ENCODE measurements at places on chromosomes 2 and 18.

- DNase-seq, result peak; percentile 22
Measured at GRCh38 chr2:7813541-7814292, 868.1 kb upstream of the ID2 start.

GRCh38 chr2:44965684-44966083 is 24.2 kb downstream of the SIX3 start:
- DNase-seq, result no peak

DNA sequence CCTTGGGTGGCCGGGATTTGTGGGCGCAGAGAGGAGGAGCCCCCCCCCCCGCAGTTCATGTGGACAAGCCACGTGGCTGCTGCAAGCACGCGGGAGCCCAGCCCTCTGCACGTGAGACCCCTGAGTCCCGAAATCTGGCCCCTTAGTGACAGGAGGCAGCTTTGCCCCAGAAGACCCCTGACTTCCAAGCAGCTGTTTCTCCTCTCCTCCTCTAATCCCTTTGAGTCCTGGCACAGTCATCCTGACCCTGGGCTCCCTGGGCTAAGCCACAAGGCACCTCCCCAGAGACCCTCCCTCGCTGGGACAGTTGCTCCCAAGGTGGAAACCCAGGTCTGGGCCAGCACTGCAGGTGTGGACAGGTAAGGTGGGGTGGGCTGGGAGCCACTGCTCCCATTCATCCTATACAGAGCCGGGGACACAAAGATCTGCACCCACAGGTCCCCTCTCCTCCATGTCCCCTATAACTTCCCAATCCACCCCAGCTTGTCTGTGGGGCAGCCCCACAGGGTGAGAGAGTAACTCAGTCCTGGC is 923 bp downstream of the TEKT4 start:
- no peak for DNase-seq

DNA sequence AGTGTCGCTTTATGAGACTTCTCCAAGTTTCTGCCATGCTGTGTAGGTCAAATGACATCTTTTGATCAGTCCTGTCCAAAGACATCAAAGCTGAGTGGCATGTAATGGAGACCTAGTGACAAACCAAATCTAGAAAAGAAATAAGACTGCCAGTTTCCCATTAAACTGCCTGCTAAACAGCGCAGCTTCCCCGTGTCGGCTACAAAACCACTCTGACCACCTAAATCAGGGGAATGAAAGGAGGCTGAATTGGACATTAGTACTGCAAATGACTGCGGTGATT is 57.7 kb downstream of the TSHZ1 start:
- DNase-seq, result no peak

DNA sequence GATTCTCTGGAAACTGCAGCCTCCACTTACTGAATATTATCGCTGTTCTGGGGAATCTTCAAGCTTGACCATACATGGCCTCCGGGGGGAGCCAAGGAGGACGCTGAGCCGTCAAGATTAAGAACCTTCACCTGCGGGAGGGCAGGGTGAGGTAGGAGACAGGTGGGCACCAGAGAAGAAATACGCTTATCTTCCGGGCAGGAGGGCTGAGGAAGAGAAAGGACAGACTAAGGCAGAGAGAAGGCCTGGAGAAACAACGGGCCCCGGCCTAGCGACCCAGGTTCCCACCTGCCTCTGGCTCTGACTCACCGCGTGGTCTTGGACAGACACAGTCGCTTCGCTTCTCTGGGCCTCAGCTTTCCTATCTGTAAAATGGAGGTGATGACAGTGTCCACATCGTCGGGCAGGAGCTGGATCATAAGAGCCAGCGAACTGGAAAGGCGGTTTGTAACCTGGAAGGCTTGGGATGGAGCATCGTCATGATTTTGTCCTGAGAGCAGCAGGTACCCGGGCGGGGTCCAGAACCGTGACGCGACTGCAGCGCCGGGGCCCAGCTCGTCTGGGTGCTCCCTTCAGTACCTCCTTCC is 659 bp downstream of the ZNF142 start:
- peak; percentile 35 for DNase-seq

DNA sequence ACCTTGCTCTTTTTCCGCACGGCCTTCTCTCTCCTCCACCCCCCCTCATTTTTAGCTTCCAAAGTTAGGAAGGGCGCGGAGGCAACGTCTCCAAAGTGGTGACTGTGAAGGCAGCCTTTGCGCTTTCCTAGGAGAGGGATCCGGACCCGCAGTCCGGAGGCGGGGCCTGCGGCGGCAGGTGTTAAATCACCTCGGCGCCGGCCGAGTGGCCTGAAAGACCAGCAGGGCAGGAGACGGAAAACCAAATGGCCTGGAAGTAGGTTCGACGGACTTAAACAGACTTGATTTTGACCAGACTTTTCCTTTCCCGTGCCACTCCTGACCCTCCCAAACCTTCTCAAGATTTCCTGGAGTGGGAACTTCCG is 615 bp downstream of the GORASP2 start:
- peak; percentile 16 for DNase-seq

- no peak for DNase-seq
Measured at GRCh38 chr2:20153131-20153851, 71.6 kb downstream of the SDC1 start.

DNA sequence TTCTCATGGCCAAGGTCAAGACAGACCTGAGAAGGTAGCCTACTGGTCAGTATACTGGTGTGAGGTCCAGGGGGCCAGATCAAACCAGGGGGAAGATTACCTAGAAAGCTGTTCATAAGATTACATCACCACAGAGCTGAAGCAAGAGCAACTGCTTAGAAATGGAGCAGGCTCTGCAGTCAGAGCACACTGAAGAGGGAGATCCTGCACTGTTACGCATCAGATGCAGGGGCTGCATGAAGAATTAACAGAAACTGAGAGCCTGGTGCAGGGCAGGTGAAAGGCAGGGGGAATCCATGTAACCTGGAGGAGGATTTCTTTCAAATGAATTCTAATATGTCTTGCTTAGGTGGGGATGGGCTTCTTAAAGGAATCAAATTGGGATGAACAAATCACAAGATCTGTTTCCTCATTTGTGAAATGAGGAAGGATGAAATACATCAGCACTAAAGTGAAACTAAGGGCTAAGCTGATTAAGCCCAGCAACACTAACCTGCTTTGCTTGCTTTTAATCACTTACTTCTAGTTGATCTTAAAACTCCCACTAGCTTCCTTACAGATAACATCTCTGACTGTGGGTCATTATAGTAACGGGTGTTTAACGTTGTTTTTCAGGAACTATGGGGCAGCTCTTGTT is 74.3 kb upstream of the ADAM23 start:
- no peak for DNase-seq

DNA sequence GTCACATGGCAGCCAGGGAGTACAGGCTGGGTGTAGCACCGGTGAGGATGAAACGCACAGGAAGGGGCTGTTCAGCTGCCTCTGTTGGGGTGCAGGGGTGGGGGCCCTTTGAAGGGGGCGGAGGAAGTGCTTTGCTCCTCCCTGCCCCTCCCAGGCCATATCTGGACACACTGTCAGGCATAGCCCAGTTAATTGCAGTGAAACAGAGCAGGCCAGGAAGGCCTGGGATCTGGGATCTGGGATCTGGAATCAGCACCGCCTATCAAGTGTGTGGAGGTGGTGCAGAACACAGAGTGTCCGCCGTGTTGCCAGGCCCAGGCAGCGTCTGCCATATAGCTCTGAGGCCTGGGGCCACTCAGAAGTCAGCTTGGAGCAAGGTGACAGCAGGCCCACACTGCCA is 119.3 kb upstream of the MSH2 start:
- no peak for DNase-seq

DNA sequence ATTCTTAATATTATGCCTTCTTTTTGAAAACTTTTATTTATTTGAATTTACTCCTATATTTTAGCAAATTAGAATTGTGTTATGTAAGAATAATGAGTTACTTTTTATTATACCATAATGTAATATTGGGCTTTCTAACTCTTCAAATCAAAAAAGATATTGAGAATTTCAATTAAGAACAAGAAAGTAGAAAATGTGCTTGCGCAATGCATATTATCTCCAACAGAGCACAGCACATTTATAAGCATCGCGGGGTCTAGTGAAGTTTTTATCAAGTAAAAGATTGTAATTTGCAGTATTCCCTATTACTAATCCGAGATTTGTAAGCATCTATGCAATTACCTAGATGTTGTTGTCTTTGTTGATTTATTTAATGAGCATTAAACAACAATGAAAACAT is 829.1 kb upstream of the CNTNAP5 start:
- no peak for DNase-seq

DNA sequence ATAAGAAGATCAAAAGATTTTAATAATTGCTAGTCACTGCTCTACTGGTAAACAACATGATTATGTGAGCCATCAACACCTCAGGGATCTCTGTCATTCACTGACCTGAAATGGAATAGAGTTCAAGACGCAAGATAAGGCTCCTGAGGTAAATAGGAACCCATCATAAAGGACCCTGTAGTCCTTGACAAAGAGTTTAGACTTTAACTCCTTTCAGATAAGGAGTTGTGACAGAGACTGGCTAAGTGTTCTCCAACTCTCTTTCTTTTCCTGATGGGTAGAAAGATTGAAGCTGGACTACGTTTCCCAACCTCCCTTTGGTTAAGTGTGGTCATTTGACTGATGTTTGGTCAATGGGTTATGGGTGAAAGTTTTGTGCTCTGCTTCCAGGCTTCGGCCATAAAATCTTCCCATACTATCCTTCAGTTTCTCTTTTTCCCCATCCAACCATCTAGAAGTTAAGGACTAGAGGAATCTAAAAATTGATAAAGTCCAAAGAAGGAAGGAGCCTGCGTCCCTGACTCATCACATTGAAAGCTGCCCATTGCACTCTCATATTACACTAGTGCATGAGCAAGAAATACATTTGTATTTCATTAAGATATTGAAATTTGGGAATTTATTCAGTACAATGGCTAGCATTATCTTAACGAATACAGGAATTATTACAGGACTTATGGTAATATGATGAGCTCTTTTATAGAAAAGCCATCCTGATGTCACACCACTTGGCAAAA is 293.7 kb upstream of the ACVR2A start:
- no peak for DNase-seq

GRCh38 chr18:33761363-33761762 is 183.3 kb downstream of the ASXL3 start:
- DNase-seq, result peak; percentile 39

GRCh38 chr2:148926291-148926961 is 51.4 kb downstream of the KIF5C start:
- DNase-seq, result no peak

- no peak for DNase-seq
Measured at GRCh38 chr2:5409898-5410381, 282.2 kb upstream of the SOX11 start.

DNA sequence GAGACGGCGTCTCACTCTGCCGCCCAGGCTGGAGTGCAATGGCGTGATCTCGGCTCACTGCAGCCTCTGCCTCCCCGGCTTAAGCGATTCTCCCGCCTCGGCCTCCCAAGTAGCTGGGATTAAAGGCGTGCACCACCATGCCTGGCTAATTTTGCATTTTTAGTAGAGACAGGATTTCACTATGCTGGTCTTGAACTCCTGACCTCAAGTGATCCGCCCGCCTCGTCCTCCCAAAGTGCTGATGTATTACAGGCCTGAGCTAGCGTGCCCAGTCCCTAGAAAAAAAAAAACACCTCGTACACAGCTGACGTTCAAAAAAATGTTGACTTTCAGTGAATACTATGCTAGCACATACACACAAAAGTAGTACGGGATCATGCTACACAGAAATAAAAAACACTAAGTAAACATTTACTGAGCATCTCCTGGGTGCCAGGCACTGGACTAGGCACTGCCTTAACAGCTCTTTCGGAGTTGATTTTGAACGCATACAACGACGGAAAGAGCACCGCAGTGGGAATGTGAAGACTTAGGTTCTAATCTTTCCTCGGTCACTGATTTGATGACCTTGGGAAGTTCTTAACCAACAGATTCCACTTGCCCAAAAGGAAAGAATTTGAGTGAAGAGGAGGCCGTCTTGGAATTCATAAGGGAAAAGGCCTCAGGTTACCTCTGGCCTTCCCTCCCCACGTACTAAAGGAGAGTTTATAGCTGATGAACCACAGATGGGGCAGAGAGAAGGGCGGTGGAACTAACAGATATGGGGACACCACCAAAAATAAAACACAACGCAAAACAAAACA is 1.1 kb downstream of the DNAJC27 start:
- peak; percentile 12 for DNase-seq

- DNase-seq, result no peak
Measured at GRCh38 chr2:71151620-71152019, 21.2 kb downstream of the MPHOSPH10 start.

GRCh38 chr2:60513996-60514395 is 39.5 kb downstream of the BCL11A start:
- DNase-seq, result no peak

DNA sequence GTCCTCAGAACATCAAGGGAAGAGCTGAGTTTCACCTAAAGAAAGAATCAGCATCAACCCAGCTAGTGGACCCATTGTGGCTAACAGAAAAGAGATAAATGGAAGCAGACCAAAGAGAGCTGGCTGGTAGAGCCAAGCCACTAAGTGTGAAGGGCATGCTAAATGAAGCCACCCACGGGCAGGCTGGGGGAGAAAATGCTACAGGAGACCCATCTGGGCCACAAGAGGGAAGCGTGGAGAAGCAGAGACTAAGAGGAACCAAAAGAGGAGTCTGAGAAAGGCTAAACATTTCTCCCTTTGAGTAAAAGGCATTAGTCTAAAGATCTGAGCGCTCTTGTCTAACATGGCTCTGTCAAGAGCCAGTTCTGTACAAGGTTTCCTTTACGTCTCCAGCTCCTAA is 15.8 kb downstream of the CWC22 start:
- DNase-seq, result peak; percentile 4

DNA sequence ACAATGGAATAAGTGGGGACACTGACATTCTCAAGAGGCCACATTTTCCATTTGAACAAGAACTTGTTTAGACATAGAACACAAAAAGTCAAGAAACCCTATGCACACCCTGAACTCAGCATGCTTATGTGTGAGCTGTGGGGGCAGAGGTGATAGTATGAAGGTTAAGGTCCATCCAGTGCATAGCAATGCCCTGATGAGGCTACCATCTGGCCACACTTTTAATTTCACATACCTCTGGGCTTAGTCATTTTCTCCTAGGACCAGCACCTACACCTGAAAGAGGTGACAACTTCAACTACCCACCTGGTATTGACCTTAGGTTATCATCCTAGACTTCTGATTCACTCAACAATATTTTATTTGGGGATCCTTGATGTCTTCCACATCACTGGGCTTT is 139.8 kb downstream of the PIK3C3 start:
- no peak for DNase-seq

DNA sequence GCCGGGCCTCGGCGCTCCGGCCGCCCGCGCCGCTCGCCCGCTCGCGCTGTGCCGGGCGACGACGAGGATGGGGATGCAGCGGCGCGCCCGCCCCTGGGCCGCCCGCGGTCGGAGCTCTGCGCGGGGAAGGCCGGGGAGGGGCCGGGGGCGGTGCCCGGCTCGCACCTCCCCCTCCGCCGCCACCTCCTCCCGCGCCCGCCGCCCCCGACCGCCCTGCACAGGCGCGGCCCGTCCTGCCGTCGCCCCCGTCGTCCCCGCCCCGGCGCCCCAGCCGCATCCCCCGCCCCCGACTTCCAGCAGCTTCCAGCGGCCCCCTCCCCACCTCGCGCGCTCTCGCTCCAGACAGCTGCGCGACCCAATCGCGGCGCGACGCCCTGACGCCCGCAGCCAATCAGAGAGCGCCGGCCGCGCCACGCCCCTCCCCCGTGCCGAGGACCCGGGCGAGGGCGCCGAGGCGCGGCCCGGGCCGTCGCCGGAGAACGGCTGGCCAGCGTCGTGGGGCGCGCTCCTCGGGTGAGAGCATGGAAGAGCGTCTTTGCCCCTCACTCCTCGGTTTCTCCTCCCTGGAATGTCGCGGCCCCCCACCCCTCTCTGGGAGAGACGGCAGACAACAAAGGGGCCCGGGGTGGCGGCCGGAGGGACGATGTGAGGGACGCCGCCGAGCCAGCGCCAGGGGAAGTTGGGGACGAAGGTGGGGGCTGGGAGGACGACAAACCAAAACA is at the start of gene MBOAT2:
MBOAT2 (minus strand) TSS at position 69 of the 722 bp plus-strand sequence. CDS start 70 bp downstream, outside the sequence.
- peak; percentile 82 for DNase-seq

GRCh38 chr2:55951533-55951932 is 28.0 kb upstream of the EFEMP1 start:
- no peak for DNase-seq

All from brain microvascular endothelial cell (primary cell).